Tibial artery (tissue), 4 donors: ENCODE measurements at places on chromosomes 3 and 15.

- no peak for DNase-seq
Measured at GRCh38 chr15:43134157-43134635, 810 bp downstream of the TMEM62 start.

DNA sequence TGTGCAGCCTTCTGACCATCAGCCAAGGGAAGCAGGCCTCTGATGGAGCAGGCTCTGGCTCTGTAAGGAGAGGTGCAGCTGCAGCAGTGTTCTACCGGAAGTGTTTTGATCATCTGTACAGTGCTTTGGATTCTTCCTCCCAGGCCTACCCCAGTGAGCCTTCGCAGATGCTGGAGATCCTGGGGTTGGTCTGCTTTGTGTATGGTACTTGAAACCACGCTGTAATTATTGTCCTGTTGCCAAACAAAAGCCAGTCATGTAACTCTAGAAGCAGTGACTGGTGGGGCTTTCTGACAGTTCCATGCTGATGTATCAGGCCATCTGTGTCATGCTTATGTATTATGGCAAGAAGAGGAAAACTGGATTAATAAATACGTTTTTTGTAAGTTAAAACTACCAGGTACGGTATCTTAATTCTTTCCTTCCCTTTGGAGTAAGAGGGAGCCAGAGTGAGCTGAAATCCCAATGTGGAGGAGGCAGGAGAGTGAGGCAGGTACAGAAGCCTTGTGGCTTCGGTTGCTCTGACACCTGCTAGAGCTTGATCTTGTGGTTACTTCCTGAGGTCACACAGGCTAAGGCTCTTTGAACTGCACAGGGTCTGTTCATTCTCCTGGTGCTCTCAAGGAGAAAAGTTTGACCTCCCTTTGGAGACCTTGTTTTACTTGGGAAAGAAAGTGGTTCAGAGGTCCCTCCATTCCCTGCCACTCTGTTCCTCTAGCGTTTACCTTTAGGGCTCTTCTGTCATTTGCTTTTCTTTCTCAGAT lies 3.7 kb downstream of the TMEM42 start:
- no peak for DNase-seq

DNA sequence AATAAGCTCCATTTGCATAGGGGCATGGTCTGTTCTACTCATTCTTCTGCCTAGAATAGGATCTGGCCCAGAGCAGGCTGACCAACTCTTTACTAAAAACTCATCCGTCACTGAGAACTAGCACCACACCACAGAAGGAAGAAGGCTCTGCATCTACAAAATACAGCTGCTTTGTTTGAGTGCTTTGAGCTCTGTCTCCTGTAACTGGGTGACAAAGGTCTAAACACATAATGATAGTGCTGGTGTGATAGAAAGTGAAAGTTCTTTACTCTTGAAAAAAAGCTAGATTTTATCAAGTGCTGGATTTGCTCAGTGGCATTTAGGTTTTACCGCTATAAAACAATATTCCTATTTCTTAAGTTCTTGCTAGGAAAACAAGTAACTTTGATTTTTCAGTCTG lies 140.7 kb downstream of the FHIT start:
- DNase-seq, result no peak

DNA sequence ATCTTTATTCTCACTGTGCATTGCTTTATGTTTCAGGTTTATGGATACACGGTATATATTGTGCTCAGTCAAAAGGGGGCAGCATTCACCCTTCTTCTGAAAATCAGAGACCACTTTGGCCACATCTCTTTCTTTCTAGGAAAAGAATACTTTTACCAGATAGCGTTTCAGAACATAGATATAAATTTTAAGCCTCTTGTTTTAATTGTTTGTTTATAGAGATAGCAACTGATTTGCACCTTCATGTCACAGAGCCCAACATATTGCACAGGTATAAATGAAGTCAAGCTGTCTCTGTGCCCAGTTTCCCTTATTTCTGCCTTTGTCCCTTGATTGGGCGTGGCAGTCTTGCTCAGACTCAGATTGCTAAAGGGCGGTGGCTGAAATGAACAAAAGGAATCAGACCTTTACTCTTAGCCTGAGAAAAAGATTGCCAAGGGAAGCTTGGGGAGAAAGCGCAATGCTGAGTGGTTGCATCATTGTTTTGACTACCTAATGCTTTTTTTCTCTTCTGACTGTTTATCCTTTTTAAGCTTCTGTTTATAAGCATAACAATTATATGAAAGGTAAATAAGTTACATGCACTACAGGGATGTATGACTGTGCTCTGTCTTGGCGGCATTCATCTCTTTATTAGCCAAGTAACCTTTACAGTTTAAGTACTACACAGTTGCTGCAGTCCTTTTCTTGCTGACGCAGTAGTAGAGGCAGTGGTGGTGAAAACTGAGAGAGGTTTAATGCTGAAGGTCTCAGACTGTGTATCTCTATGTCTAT lies 70.8 kb upstream of the ZBTB20 start:
- no peak for DNase-seq

- DNase-seq, result no peak
Measured at GRCh38 chr3:117322866-117323265, 613.3 kb downstream of the TUSC7 start.

DNA sequence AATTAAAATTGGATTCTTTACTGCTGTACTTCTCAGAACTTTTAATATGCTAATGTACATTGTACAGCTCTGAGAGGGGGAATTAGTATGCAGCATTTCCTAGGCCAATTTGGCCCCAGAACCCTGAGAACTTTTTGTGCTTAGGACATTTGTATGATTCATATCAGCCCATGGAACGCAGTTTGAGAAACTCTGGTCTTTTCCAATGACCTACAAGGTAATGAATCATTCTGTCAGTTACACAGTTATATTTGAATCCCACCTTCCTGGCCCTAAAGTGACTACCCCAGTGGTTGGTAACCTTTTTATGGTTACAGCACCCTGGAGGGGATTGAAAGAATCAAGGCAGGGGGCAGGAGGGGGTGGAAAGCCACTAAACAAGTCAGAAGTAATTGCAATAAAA lies 25.6 kb upstream of the KBTBD12 start:
- DNase-seq, result peak; percentile 57

- DNase-seq, result no peak
Measured at GRCh38 chr15:38994310-38994709, 429.7 kb upstream of the RASGRP1 start.

GRCh38 chr3:170956647-170957046 lies 48.2 kb upstream of the EIF5A2 start:
- DNase-seq, result no peak

DNA sequence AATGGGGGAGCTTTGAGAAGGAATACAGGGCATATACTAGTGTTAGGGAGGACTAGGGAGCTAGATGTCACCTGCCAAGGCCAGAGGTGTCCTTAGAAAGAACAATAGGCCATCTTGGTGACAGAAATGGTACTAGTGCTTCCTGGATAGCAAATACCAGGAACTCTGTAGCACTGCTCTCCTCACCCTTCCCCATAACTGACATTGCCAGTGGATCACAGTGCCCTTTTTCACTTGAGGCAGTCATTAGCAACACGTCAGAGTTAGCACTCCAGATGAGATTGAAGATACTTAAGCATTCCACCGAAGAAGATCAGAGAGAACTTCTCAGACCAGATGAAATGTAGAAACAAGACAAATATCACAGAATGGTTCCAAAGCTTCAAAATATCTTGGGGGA lies 103.1 kb upstream of the PDZRN3 start:
- no peak for DNase-seq

DNA sequence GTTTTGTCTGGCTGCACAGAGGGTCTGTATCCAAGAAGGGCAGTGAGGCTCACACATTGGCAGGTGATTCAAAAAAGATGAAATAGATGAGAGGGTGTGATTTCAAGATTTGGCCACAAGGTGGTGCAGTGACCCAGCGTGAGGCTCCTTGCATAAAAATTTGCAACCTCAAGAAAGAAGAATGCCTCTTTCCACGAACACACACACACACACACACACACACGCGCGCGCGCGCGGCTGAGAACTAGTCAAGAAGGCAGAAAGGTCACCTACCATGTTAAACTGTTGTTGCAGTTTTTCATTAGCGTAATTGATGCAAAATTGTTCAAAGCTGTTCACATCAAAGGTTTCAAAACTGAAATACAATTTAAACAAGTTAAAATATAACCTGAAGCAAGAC lies 39.2 kb downstream of the MYO5C start:
- peak; percentile 79 for DNase-seq

DNA sequence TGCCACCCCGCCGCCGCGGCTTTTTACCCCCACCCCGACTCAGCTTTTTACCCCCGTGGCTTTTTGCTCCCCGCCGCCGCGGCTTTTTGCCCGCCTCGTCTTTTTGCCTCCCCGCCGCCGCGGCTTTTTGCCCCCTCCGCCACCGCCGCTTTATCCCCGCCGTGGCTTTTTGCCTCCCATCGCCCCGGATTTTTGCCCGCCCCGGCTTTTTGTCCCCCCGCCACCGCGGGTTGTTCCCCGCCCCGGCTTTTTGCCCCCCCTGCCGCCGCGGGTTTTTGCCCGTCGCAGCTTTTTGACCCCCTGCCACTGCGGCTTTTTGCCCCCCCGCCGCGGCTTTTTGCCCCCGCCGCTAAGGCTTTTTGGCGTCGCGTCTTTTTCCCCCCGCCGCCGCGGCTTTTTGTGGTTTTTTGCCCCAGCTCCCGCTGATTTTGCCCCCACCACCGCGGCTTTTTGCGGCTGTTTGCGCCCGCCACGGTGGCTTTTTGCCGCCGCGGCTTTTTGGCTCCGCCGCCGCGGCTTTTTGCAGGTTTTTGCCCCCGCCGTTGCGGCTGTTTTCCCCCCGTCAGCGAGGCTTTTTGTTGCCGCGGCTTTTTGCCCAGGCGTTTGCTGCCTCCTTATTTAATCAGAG lies 597.2 kb downstream of the GOLGA6L6 start:
- no peak for DNase-seq

- peak; percentile 73 for DNase-seq
Measured at GRCh38 chr3:129688271-129688895, 81.9 kb upstream of the PLXND1 start.

- no peak for DNase-seq
Measured at GRCh38 chr15:57592836-57593420, 1.2 kb downstream of the MYZAP start.

DNA sequence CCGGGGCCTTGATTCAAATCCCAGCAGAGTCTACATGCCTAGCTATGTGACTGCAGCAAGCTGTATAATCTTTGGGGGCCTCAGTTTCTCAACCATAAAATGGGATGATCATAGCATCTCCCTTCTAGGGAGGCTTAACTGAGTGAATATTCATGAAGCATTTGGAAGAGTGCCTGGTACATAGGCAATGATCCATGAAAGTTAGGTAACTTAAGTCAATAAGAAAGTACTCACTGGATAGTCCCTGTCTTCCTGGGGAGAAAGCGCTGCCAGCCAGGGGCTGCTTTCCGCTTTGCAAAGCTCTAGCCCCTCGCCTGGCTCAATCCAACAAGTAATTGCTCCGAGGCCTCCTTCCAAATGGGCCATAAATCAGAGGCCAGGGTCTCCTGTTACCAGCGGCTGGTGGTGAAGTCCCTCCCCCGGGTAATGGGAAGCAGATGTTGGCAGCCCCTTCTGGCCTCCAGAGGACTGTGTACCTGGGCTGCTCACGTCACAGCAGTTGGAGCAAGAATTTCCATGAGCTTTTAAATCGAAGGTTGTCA lies 521.9 kb upstream of the PROK2 start:
- DNase-seq, result no peak

DNA sequence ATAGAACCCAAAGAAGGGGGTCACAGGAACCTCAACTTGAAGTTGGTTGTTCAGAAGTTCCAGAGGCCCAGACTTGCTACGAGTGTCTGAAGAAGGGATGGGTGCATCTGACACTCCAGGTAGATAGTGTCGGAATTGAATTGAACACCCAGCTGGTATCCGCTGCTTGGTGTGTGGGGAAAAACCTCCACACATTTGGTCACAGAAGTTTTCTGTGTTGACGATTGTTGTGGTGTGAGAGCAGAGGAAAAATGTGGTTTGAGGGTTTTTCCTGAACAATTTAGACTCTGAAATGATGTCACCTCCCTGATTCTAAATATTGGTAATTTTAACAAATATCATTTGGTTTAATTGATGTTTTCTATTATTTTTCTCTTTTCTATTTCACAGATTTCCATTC lies 218.8 kb upstream of the CTNNB1 start:
- DNase-seq, result no peak

- no peak for DNase-seq
Measured at GRCh38 chr15:69603369-69604071, 150.9 kb downstream of the RPLP1 start.

GRCh38 chr15:56916825-56917477 lies 1.5 kb upstream of the TCF12 start:
- DNase-seq, result no peak

- no peak for DNase-seq
Measured at GRCh38 chr15:101428758-101429157, 60.7 kb downstream of the PCSK6 start.

DNA sequence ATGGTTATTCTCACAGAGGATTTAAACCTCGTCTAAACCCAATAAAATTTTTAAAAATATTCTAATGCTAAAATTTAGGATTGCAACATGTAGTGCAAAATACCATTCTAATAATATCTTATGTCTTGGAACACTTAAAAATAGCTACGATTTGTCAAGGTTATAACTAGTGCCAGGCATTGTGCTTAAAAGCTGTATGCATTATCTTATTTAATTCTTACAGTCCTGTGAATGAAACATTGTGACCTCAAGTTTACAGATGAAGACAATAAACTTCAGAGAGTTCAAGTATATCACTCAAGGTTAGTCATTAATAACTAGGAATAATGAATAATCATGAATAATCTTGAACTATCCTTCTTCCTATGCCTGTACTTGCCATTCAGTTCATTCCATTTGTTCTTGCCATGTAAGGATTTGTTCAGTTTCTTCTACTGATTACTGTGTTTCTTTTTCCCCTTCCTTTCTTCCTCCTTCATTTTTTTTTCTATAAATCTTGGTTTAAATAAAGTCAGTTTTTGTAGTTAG lies 897.6 kb upstream of the NR2F2 start:
- no peak for DNase-seq

DNA sequence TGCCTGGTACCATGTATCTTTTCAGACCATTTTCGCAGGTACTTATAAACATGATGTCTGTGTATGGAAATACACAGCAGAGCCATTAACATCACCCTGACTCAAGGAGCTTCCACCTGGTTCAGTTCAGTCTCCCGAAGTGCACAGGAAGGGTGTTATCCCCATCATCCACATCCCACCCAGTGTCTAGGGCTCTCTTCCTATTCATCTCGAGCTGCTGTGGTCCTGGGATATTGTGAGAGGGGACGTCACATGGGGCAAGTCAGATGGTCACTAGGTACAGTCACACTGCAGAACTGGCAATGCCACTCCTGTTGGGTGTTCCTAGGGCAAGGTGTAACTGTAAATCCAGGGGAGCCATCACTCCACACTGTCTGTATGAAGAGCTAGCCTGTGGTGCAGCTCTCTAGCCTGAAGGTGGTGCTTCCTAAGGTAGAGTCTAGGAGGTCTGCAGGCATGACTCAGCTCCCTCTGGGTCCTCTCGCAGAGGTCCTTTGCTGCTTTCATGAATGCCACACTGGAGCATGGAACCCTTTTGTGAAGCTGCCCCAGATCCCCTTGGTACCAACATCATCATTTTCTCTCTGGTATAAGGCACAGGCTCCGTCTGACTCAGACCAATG lies 13.9 kb downstream of the ISLR2 start:
- no peak for DNase-seq

- DNase-seq, result peak; percentile 37
Measured at GRCh38 chr3:149352556-149352955, 19.1 kb upstream of the TM4SF18 start.

- DNase-seq, result no peak
Measured at GRCh38 chr15:25605151-25605550, 166.3 kb upstream of the UBE3A start.

GRCh38 chr15:25931851-25932250 lies 68.7 kb upstream of the ATP10A start:
- DNase-seq, result no peak

- no peak for DNase-seq
Measured at GRCh38 chr3:137767538-137768360, 3.6 kb downstream of the SOX14 start.
